ENCODE measurements at places on chromosomes 2 and 18.

DNA sequence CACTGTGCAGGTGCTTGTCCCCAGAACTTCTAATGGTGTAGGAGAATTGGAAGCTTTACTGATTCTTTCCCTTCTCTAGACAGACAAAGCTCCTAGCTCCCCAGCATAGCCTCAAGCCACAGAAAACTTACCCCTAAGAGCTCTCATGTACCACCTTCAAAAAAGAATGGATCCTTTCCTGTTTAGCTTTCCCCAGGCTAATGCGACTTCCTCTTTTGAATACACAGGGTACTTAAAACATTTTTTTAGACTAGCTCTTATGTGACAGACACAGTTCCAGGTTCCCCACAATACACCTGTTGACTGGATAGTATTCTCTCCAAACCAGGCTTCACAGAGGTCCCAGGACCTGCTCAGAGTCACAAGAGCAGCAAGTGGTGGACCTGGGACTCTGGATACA is 8.3 kb downstream of the CTAGE1 start:
- DNase-seq = no peak

DNA sequence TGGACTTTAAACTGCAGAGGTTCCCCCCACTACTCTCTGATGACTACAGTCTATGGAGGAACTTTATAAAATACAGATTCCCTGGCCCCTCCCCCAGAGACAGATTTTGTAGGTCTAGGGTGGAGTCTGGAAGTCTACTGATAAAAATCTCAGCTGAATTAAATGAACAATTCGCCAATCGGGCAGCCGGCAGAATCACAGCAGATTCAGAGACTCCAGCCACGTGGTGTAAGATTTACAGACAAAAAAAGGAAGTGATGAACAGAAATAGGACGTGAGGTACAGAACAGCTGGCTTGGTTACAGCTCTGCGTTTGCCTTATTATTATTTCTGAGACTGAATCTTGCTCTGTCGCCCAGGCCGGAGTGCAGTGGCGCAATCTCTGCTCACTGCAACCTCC is 21.4 kb upstream of the MTA3 start:
- no peak for DNase-seq

DNA sequence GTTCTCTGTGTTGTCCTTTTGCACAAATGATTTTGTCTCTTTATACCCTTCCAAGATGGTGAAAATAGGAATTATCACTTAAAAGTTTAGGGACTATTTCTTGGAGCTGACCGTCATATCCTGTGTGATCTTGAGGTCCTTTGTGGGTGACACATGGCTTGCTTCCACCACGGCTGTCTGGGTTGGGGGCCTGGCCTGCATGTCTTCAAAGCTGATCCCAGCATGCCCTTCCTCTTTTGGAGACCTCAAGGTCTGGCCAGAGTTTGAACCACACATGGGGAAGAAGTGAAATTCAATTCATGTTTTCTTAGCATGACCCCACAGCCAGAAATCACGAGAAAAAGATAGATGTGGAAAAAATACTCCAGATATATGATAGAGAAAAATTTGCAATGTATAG is 14.0 kb downstream of the SFTPB start:
- no peak for DNase-seq

- no peak for DNase-seq
These were observed 1016.0 kb downstream of the SOCS6 start for GRCh38 chr18:71304856-71305255.

- DNase-seq = no peak
These were observed 32.3 kb downstream of the ST6GAL2 start for GRCh38 chr2:106853631-106854030.

- no peak for DNase-seq
These were observed 76.5 kb downstream of the NOL10 start for GRCh38 chr2:10613263-10613662.

- DNase-seq = no peak
These were observed 635 bp downstream of the SLC3A1 start for GRCh38 chr2:44275927-44276303.

DNA sequence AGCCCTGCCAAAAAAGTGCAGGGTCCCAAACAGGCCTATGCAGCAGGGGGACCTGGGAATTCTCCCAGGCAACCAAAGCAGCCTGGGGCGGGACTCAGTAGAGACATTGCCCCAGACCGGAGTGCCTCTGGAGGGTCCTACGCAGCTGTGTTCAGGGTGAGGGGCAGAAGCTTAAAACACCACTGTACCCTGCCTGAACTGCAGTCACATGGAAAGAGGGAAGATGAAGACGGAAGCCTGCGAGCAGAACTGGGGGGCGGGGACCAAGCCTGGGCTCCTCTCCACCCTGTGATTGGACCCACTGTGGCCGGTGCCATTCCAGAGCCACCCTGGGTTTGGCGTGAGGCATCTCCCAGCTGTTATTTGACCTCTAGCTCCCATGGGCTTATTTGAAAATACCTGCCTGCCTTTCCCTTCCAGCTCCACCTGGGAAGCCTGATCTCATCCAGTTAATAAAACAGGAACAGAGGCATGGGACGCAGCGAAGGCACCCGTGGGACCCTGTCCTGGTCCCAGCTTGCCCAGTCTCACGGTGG is 183.1 kb downstream of the SMAD2 start:
- no peak for DNase-seq

- no peak for DNase-seq
These were observed 84.3 kb downstream of the ACOXL start for GRCh38 chr2:110816404-110817365.

DNA sequence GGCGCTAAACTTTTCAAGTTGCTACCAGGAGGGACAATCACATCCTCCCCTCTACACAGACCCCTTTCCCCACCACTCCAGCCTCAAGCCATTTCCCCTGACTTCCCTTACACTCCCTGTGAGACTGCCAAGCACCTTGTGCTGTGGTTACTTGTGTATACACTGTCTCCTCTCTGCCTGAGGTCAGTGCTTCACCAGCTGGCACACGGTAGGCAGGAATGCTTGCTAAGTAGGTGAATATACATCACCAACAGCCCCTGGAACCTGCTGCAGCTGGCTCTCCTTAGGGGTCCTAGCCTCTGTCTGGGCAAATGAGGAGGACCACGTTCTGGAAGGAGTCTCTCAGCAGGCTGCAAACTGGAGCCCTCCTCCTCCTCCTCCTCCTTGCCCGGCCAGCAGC is 38.3 kb upstream of the ACAA2 start:
- DNase-seq = no peak

- DNase-seq = no peak
These were observed 18.7 kb downstream of the ARHGAP28 start for GRCh38 chr18:6748241-6748640.

GRCh38 chr2:169002161-169002738 is 28.9 kb downstream of the ABCB11 start:
- DNase-seq = no peak

GRCh38 chr18:35777039-35777438 is 195.4 kb upstream of the RMP24 start:
- no peak for DNase-seq

DNA sequence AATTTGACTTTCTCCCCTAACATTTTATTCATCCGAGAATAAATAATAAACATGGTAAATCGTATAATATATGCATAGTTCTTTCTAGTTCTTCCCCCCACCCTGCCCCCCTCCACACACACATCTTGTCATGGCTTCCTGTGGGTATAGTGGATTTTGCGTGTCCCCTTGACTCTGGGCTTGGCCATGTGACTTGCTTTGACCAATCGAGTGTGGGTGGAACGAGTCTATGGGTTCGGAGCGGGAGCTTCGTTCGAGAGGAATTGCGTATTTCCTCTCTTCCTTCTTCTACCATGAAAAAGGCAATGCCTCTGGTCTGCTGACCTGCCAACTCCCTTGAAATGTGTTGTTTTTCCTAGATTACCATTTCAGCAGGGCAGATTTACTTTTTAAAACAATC is 175.2 kb downstream of the LTBP1 start:
- DNase-seq = no peak

- DNase-seq = no peak
These were observed 443.9 kb downstream of the PID1 start for GRCh38 chr2:228827056-228827700.

GRCh38 chr2:100653449-100654035 is 90.7 kb downstream of the PDCL3 start:
- DNase-seq = no peak

GRCh38 chr2:68784915-68785314 is 50.3 kb downstream of the ARHGAP25 start:
- DNase-seq = no peak

DNA sequence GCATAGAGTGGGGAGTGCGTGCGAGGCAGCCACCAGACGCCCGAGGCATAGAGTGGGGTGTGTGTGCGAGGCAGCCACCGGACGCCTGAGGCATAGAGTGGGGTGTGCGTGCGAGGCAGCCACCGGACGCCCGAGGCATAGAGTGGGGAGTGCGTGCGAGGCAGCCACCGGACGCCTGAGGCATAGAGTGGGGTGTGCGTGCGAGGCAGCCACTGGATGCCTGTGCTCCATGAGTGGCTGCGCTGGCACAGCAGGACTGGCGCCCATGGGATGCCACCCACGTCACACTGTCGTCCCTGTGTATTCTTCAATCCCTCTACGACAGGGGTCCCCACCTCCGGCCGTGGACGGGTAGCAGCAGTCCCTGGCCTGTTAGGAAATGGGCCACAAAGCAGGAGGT is 221.9 kb downstream of the HDAC4 start:
- DNase-seq = no peak

GRCh38 chr18:46250084-46250811 is 146.1 kb downstream of the HAUS1 start:
- DNase-seq = peak; percentile 54

- DNase-seq = no peak
These were observed 667 bp downstream of the GFPT1 start for GRCh38 chr2:69386360-69386759.

- DNase-seq = no peak
These were observed 6.1 kb upstream of the SERPINB8 start for GRCh38 chr18:63963615-63964256.

- no peak for DNase-seq
These were observed 55.6 kb upstream of the RBM44 start for GRCh38 chr2:237743024-237743423.

DNA sequence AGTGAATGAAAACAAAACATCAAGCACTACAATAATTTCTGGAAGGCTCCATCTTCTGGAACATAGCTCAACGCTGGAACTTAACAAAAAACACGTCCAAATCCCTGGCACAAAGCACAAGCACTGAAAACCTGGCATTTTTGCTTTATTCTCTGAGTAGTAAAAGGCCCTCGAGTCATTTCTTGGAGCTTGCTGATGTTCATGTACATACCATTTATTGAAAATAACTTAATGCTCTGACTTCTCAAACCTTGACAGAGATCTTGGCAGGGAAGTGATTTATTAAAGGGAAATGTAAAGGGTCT is 76.5 kb upstream of the STK17B start:
- no peak for DNase-seq

DNA sequence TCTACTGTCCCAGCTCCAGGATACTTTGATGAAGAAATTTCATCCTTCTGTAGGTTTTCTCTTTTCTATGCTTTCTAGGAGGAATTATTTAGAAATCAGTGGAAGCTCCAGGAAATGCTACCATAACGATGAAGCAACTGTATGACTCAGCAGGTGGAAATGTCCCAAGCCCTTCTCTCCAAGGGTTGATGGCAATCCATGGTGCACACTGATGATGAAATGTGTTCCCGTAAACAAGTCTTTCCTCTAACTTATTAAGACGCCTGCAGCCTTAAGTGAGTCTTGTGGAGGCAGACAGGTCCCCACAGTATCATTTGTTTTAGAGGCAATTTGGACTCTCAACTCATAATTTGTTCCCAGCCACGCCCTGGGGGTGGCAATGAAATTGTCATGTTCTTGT is 777.6 kb upstream of the SOX11 start:
- no peak for DNase-seq

- no peak for DNase-seq
These were observed 374.1 kb downstream of the ARHGAP15 start for GRCh38 chr2:143503280-143503679.

- no peak for DNase-seq
These were observed 32.3 kb upstream of the ASNSD1 start for GRCh38 chr2:189628817-189629530.

DNA sequence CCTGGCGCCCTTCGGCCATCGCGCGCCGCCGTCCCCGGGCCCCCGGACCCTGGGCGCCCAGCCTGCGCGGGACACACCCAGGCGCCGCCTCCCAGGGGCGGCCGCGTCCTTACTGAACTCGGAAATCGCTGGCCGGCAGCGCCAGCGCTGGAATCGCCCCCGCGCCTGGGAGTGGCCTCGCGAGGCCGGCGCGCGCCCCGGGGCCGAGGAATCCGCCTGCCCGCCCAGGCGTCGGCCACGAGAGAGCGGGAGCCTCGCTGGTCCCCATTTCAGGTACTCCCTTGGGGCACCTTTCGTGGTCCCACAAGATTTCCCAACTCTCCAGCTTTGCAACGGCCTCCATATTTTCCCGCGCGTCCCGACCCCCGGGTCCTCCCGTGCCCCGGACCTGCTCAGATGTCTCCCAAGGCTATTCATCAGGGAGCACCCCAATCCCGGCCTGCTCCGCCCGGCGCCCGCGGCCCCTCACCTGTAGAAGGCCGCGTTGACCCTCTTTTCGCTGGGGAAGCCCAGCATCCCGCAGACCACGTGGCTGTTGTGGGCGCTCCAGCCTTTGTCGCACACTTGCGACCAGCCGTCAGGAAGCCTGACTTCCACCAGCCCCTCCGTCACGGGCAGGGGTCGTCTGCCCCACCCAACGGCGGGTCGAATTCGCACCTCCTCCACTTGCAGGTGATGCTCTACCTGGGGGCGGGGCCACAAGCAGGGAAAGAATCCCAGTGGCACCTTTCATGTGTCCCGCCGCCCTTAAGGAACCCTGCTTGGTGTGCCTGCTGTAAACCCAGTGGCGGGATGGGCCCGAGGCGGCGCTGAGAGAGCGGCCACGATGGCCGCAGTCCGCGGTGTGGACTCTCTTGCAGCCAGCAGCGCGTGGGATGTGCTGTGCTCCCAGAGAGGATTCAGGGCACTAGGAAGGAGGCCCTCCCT is 4.6 kb downstream of the LOXL3 start:
- DNase-seq = no peak

GRCh38 chr2:151085181-151085611 is 176.5 kb downstream of the RBM43 start:
- DNase-seq = no peak

DNA sequence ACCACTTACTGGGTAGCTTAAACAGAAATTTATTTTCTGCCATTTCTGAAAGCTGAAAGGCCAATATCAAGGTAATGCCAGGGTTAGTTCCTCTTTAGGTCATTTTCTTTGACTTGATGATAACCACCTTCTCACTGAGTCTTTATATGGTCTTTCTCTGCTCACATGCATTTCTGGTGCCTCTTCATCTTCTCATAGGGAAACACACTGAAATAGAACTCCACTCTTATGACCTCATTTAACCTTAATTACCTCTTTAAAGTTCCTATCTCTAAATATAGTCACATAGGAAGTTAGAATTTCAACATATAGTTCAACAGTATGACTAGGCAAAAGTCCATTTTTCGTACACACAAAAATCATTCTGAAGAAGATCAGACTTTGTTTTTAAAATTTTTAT is 616.8 kb upstream of the VRK2 start:
- no peak for DNase-seq

GRCh38 chr2:56287974-56288373 is 104.2 kb downstream of the CCDC85A start:
- DNase-seq = no peak

GRCh38 chr2:237995036-237995435 is 28.2 kb downstream of the UBE2F start:
- no peak for DNase-seq

Data from GM18507 (cell line).